ENCODE measurements at places on chromosomes 2 and 18.

- DNase-seq = no peak
These were observed 34.0 kb downstream of the LOXHD1 start for GRCh38 chr18:46622999-46623398.

- no peak for DNase-seq
These were observed 181.5 kb upstream of the ACVR2A start for GRCh38 chr2:147663153-147663961.

DNA sequence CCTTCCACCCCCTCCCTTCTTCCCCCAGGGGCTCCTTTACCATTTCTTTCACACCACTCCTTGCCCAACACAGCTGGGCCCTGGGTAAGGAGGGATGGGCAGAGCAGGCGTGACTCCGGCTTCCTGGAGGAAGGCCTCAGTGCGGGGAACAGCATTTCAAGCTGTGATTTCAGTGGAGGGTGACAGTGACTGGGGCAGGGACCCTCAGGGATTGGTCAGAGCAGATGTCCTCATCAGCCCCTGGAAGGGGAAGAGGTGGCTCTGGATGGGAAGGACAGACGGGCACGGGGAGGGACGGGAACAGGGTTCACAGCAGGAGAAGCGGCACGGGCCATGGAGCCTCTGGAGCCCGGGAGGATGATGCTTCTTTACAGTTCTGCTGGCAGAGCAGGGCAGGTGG, 130.8 kb upstream of the TWIST2 start:
- no peak for DNase-seq

GRCh38 chr2:128640845-128641360, 322.2 kb upstream of the HS6ST1 start:
- DNase-seq = no peak

- DNase-seq = no peak
These were observed 38.4 kb downstream of the PAX8 start for GRCh38 chr2:113240150-113240914.

- DNase-seq = no peak
These were observed 37.8 kb downstream of the RIT2 start for GRCh38 chr18:43077510-43078308.

- DNase-seq = no peak
These were observed 24.0 kb upstream of the LPIN1 start for GRCh38 chr2:11722292-11723060.

- DNase-seq = no peak
These were observed 10.1 kb downstream of the SERPINB8 start for GRCh38 chr18:63980027-63980426.

- no peak for DNase-seq
These were observed 300.7 kb downstream of the TCF4 start for GRCh38 chr18:55287149-55287806.

- no peak for DNase-seq
These were observed 103.8 kb downstream of the TRIM43 start for GRCh38 chr2:95695613-95696012.

DNA sequence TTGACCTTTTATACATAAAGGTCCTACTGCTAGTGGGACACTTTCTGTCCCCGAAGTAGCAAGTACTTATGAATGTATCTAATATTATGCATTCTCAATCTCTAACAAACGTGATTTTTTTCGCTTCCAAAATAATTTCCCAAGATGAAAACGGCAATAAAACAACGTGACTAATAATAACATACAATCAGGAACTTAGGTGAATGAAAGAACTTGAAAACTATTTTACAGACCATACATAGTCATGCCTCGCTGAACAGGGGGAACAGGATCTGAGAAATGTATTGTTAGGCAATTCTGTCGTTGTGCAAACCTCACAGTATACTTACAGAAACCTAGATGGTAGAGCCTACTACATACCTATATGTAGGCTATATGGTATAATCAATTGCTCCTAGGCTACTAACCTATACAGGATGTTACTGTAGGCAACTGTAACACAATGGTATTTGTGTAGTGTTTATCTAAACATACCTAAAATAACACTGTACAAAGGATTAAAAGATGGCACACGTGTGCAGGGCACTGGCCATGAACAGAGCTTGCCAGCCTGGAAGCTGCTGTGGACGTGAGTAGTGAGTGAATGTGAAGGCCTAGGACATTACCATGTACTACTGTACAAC, 2.5 kb downstream of the RTN4 start:
- no peak for DNase-seq
